H54 (cell line): ENCODE measurements at places on chromosomes 13 and 19.

- DNase-seq: no peak
Measured at GRCh38 chr13:77196052-77196618, 130.8 kb downstream of the MYCBP2 start.

DNA sequence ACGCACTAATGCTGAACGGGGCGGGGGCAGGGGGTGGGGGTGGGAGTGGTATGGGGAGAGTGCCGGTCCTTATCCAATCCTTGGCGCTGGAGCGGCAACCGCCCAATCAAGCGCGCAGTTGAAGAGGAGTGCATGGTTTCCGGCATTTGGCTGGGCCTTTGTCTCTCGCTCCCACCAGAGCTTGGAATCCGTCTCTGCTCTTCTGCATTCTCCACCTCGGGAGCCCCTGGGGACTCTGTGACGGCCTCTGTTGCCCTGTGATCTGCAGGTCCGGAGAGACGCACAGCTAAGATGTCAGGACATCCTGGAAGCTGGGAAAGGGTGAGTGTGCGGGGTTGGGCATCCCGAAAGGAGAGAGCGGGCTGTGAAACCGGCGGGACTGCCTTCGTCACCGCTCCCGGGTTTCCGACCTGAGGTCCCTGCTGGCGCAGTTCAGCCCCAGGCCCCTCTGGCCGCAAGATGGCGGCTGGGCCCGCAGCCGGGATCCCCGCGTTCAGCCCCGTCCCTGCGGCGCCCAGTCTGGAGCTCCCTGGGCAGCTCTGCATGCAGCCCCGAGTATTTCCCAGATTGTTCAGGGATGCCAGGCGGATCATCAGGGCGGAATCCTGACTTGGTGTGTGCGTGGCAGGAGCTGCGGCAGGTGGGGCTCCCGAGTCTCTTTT lies 53.6 kb upstream of the ZNF254 start:
- DNase-seq: peak; percentile 95

- DNase-seq: peak; percentile 93
Measured at GRCh38 chr13:95301183-95301967, at the start of gene ABCC4. Gene ABCC4, minus strand, starts transcription at chr13:95301451. Its CDS starts 137 bp downstream, at chr13:95301314.

DNA sequence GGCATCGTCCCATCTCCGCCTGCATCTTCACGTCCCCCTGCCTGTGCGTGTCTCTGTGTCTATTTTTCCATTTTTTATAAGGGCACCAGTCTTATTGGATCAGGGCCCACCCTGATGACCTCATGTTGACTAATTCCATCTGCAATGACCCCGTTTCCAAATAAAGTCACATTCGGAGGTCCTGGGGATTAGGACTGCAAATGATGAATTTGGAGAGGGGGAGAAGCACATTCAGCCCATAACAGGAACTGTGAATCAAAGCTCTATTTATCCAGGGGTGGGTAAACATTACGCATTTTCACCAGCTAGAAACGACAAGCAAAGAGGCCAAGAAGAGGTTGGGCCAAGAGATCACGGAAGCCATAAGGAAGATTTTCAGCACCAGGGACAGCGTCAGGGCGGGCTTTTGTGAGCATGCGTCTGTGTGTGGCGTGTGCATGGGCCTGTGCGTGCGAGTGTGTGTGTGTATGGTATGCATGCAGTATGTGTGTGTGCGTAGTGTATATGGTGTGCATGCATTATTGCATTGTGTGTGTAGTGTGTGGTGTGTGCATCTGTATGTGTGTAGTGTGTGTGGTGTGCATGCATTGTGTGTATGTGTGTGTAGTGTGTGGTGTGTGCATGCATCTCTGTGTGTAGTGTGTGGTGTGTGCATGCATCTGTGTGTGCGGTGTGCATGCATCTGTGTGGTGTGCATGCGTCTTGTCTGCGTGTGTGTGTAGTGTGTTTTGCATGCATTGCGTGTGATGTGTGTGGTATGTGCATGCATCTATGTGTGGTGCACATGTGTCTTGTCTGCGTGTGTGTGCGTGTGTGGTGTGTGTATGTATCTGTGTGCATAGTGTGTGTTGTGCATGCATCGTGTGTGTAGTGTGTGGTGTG lies 19.6 kb downstream of the CELF5 start:
- no peak for DNase-seq

GRCh38 chr13:24557081-24557480 lies 44.5 kb upstream of the PARP4 start:
- no peak for DNase-seq

- no peak for DNase-seq
Measured at GRCh38 chr13:33168321-33168960, 117.1 kb downstream of the STARD13 start.

- no peak for DNase-seq
Measured at GRCh38 chr19:14072535-14073260, at the start of gene MISP3. Gene MISP3, plus strand, starts transcription at chr19:14072786. Its CDS starts 524 bp downstream, at chr19:14073310.

DNA sequence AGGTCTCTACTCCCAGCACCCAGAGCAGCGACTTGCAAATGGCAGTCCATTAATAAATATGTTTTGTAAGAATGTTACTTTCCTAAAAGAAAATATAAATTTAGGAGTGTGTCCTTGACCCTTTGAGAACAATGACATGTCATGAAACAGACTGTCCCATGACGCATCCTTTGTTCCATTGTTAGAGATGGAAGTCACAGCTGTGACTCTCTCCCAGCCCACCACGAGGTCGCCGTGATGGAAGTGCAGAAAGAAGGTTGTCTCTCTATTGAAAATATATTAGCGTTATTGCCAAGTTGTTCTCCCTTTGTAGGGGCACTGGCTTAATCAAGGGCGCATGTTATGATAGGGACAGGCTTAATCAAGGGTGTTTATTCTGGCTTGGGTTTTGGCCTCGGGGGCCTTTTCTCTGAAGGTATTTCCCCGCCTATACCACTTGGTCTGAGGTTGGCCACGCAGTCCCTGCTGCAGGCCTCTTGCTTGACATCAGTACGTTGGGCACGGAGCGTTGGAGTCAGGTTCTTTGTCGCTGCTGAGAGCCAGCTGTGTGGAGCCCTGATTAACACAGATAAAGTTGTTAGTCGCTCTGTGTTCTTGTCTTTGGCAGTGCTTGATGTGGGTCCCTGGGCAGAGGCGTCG lies 126.7 kb upstream of the ZNF536 start:
- DNase-seq: no peak

DNA sequence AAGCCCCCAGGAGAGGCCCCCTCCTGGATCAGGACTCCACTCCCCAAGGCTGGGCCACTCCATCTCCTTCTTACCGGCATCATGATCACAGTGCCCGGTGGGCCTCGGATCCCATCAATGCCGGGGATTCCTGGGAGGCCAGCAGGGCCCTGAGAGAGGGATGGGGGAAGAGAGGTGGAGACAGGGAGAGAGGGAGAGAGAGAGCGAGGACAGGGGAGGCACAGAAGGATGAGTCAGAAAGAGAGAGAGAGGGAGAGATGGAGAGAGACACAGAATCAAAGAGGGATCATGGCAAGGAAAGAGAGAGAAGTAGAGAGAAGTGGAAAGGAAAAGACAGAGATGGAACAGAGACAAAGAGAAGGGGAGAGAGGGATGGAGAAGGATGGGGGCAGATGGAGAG lies 13.8 kb downstream of the COL5A3 start:
- DNase-seq: no peak

DNA sequence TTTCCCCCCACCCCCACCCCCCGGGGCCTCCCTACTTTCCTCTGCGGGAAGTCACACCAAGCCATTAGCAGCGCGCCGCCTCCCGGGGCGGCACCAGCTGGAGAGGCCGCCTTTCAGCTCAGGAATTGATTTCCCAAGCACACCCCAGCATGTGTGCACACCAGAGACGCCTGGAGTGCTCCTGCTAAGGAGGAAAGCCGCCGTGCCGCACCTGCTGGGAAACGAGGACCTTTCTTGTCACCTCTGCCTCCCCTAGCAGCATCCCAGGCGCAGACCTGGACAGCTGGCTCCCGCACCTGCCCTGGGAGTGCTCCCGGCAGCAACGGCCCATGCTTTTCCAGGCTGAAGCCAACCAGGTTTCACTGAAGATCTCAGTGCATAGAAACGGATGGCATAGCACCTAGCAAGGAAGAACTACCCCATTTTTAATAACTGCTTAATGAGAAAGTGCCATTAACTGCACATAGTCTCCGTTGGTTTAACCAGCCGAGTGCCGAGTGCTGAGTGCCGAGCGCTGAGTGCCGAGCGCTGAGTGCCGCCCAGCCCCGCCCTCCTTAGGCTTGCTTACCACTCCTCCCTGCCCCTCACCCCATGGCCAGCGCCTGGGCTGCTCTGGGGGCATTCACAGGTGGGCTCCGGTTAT lies 165.0 kb downstream of the USP12 start:
- DNase-seq: no peak

DNA sequence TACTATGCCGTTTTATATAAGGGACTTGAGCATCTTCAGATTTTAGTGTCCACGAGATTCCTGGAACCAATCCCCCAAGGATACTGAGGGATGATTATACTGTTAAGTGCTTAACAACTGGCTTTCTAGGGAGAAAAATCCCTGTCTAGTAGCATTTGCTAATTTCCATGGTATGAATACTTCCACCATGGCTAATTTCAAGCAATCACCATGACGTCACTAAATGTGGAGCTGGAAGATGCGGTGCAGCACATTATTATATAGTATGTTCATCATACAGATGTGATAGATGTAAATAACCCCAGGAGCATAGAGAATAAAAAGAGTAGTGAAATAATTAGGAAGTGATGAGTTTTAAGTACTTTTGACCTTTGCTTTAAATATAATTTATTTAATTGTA lies 72.7 kb downstream of the SIAH3 start:
- no peak for DNase-seq
